ENCODE measurements at places on chromosomes 2 and 18.

DNA sequence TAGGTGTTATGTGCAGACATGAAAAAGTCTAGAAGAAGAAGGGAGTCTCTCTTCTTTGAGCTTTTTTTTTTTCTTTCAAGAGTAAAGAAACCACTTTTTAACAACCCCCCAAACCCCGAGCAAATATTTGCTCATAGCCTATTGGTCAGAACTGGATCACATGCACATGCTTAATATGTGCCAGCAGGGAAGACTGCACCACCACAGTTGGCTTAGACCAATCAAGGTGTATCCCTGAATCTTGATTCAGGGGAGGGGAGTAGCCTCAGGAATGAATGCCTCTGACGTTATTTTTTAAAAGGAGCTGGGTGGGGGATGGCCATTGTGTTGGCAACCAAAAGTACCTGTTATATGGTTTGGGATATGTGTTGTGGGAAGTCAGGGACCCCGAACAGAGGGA lies 171.4 kb upstream of the NABP1 start:
- DNase-seq: no peak

GRCh38 chr18:35334212-35334611 lies 10.0 kb downstream of the ZNF24 start:
- no peak for DNase-seq

DNA sequence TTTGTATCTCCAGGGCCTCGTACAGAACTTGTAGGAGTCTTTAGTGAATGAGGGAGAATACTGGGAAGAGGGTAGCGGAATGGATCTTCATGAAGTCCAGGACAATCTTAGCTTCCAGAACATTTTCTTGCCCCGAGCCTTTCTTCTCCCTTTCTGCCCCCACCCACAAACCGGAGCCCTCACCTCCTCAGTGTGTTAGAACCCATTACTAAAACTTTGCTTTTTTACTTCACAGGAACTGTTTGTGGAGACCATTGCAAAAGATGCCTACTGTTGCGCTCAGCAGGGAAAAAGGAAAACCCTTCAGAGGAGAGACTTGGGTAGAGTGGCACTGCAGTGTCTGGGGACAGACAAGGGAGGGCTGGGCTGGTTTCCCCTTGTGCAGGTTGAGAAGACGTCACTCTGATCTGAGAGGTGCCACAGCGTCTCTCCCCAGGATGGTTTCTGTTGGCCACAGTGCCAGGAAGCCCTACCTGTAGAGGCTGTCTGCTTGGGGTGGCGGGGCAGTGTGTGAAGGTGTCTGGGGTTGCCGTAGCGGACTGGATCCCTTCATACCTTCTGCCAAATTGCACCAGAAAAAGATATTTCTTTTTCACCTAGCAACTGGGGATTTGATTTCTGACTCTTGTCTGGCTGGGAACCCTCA lies 786 bp downstream of the POLE4 start:
- DNase-seq: no peak

DNA sequence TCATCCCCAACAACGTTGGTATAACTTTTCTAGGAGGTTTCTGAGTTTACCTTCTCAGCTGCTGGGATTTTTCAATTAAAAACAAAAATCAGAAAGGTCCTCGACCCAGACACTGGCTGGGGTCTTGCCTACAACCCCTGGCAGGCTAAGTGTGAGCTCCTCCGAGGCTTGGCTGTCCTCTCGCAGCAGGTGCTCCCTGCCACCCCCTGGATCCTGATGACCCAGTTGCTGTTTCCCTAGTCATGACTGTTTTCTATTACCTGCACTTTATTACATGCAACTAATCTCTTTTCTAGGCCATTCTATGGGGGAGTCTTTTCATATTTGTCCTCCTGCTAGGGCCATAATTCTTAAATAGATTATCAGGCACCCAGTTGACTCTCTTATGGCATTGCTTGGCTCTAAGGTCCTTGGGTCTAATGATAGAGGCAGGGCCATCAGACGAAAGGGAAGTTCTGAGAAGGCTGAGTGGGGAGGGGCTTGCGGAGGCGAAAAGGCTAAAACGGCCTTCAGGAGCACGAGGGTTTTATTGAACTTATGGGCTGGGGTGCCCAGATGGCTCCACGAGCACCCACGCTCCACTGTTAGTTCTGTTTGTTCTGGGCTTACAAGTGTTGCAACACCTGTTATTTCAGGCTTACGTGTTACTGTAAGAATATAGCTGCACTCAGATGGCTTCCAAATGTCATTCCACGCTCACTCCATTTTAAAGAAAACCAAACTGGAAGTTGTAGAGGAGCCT lies 166.0 kb downstream of the NCK2 start:
- DNase-seq: no peak

DNA sequence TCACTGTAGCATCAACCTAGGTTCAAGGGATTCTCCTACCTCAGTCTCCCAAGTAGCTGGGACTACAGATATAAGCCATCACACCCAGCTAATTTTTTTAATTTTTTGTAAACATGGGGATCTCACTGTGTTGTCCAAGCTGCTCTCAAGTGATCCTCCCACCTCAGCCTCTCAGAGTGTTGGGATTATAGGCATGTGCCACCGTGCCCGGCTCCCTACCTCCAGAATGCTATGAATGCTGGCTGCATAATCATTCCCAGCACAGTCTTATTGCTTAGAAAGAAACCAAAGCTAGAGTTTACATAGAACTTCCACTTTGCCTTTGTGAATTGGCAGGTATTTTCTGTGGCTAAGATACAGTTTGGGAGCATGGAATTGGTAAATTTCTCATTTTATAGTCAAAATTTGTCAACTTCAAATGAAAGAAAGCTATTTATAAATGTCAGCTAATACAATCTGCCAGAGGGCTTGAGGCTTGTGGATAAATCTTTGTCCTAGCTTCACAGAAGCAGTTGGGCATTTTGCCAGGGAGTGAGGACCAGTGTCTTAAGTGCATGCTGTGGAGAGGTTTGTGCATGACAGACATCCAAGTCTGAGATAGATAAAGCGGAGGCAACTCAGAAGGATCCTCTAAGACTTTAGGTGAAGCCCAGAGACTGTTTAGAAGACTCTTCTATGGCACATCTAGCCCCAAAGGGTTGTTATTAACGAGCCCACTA lies 175.4 kb downstream of the ANTXR1 start:
- no peak for DNase-seq

GRCh38 chr2:88329815-88330603 lies 122.5 kb downstream of the FOXI3 start:
- DNase-seq: no peak

- DNase-seq: no peak
These were observed 796.3 kb upstream of the FSHR start for GRCh38 chr2:49950646-49951045.

GRCh38 chr2:121530212-121530705 lies 421 bp upstream of the RNU4ATAC start:
- peak; percentile 79 for DNase-seq

DNA sequence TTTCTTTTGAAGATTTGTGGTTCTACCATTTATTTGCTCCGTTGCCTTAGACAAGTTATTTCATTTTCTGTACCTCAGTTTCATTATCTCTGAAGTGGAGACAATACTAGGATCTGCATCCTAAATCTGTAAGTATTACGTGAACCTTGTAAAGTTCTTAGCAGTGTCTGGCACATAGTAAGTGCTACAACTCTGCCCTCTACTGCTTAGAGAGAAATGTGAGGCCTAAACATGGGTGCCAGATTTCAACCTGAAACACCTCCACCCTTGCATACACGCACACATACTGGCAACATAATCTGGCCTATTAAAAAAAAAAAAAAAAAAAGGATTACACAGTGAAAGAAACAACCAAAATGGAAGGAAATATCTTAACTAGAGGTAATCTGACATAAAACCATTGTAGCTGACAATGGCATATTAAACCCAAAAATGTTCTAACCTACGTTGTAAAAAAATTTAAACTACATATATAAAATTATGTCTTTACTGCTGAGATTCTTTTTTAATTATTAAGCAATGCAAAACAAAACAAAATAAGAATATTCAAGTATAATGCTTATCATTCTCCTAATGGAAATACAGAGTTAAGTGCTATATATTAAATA lies 132.6 kb downstream of the MAP2 start:
- no peak for DNase-seq

DNA sequence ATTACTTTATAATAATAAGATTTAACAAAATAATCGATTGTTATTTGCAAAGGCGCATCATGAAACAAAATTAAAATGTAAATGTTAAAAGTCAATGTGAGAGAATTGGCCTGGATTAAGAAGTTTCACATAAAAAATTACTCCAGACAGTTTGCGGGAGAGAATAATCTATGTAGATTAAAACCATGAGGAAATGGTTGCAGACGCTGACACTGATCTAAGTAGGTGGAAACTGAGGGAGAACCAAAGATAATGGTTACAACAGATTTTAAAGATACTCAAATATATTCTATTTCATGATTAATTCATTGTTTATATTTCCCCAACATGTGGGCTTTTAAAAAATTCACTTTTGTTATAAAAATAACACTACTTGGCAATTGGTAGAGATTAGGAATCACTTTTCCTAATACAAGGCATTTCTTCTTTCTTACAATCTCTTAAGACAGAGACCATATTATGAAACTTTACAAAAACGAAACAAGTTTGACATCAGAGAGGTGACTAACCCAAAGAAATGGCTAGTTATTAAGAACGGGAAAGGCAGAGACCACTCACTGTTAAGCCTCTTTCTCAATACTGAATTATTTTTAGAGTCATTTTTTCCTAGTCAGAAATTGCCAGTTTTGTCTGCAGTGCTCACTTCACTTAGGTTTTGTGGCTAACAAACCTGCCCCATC lies 1.6 kb downstream of the KANSL1L start:
- peak; percentile 6 for DNase-seq

- no peak for DNase-seq
These were observed 414.7 kb downstream of the LRATD1 start for GRCh38 chr2:15047184-15047583.

DNA sequence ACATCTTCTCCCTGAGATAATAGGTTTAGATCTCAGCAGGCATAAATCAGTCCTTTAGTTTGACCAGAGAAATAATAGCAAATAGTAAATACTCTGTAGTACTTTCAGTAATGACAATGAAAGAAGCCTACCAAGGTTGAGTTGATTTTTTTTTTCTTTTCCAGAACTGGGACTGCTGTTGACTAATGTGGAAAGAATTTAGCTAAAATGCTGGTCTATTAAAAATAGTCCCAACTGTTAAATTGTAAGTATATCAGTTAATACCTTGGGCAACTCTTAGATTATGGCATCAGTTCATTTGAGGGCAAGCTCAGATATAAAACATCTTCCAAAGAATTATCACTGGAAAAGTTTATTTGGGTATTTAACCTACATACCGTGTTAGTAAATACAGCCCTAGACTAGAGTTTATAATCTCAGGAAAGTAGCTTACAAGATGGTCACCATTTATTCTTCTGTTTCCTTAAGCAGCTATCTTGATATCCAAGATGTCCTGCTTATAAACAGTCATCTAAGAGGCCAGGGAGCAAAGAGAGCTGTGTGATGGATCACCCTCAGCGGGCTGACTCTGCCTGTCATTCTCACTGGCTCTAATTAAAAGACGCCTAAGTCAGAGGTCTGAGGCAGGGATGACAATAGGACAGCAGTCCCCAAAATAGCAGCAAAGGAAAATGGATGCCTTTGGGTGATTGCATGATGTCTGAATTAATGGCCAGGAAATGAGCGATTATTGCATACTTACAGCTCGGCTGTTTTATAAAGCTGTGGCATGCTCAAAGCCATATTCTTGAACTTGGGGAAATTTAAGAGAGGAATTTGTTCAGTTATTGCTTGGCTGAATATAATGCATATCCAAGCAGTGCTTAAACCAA lies 121.3 kb downstream of the MTX2 start:
- DNase-seq: no peak

GRCh38 chr2:88082781-88083180 lies 15.2 kb downstream of the SMYD1 start:
- no peak for DNase-seq

- DNase-seq: no peak
These were observed 61.2 kb downstream of the CTNNA2 start for GRCh38 chr2:79573895-79574674.

GRCh38 chr18:21769206-21769605 lies 28.6 kb downstream of the MIB1 start:
- DNase-seq: no peak

GRCh38 chr2:83058683-83059082 lies 1400.4 kb downstream of the SUCLG1 start:
- no peak for DNase-seq

DNA sequence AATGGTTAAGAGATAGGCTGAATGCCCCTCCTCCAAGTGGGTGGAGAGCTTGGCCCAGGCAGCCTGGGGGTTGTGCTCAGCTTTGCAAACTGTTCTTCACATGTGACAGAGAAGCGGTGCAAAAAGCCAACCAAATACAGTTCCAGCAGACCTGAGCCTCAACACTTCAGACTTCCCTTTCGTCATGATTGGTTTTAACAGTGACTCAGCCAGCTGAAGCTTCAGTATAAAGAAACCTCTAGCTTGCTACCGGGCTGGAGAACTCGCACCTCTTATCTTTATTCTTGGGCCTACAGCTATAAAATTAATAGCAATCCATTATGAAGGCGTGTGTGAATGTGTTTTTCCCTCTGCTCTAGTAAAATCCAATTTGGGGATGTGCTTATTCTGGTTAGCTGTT lies 20.0 kb downstream of the SETBP1 start:
- DNase-seq: peak; percentile 46

GRCh38 chr2:117378653-117379052 lies 435.8 kb upstream of the DDX18 start:
- DNase-seq: no peak

- no peak for DNase-seq
These were observed 101.1 kb downstream of the B3GNT2 start for GRCh38 chr2:62296832-62297623.

DNA sequence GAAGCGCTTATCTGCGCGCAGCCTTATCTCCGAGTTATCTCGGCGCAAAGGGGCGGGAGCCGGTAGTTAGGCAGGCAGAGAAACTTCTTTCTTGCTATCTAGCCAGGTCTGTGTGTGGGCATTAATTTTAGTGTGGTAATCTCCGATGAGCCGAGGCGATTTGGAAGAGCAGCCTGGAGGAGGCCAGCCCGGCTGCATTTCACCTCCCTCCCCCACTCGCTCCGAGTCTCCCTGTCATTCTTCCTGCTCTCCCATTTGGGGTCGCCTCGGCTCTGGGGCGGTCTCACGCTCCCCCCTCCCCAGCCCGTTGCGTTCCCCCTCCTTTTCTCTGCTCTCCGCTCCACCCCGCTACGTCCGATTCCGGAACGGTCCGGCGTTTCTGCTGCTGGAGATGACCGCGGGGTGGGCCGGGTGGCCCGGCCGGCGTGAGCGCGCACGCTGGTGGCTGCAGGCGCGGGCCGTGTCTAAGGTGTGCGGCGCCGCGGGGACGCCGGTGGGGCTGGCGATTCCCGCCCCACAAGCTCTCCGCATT lies 566 bp downstream of the GATA6 start:
- DNase-seq: no peak
